Gastroesophageal sphincter (tissue), 4 donors: ENCODE measurements at places on chromosomes 5 and 9.

DNA sequence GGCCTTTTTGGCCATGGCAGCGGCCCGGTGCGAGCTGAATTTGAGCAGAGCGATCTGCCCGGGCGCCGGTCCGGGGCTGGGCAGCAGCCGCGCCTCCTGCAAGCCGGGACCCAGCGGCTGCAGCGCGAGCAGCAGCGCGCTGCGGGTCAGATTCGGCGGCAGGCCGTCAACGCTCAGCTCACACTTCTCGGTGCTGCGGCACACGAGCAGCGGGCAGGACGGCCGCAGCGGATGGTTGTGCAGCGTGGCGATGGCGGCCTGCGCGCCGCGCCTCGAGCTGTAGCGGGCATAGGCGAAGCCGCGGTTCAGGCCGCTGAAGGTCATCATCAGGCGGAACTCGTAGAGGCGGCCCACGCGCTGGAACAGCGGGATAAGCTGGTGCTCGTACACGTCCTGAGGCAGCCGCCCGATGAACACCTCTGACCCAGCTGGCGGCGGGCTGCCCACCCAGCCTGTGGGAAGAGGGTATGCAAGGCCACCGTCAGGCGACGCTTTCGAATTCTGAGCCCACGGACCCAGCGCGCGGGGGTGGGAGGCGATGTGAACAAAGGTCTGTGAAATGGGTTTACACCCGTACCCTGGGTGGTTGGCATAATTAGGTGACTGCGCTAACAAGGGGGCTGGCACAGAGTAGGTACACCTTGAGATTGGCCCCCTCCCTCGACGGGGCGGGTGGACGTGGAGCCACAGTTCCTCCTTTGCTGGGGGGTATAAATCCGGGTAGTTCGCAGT, 755 bp downstream of the DND1 start:
- H3K36me3 ChIP-seq = no peaks in the 10 kb centered on the region
- H3K4me1 ChIP-seq = peaks cover 12% of the 10 kb centered on the region
- ATAC-seq = no peak
- H3K27ac ChIP-seq = no peak overlapping the region
- no peaks in the 10 kb centered on the region for H3K27me3 ChIP-seq
- no peak overlapping the region for H3K4me3 ChIP-seq

GRCh38 chr5:160643616-160644240, 208.3 kb downstream of the ATP10B start:
- H3K4me3 ChIP-seq = no peak overlapping the region
- no peak for ATAC-seq
- H3K27me3 ChIP-seq = no peaks in the 10 kb centered on the region
- no peaks in the 10 kb centered on the region for H3K36me3 ChIP-seq

DNA sequence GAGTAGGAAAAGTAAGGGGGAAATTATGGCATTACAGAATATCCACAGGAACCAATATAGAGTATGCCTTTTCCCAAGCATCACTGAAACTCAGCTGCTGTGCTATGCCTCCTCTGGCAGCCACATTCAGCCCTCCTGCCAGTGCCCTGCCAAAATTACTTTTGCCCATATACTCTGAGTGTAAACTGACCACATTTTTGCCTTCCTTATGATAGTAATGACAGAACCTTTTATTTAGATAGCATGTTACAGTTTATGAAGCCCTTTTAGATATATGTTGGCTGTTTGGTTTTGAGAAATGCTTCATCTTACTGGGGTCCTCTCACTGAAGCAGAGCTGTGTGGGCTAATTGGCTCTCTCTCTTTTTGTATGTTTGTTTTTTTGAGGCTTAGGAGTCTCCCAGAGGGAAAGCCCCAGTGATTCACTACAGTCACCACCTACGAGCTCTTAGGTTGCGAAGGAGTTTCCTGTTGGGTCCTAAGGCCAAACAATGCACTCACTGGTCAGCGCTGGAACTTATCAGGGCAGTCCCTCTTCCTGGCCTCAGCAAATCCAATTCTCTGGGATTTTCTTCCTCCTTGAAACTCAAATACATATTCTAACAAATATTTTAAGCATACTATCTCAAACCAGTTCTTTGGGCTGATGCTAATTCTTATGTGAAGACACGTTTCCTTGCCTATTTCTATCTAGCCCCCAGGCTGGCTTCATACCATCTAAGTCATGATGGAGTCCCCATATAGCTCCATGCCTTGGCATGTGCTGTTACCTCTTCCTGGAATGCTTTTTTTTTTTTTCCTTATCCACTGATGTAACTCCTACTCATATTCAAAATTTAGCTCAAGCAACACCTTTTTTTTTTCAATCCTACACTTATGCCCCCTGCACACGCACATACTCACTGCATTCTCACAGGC, 3.7 kb downstream of the PHF24 start:
- no peak for ATAC-seq
- no peaks in the 10 kb centered on the region for H3K36me3 ChIP-seq
- H3K27ac ChIP-seq = no peak overlapping the region
- no peak overlapping the region for H3K4me3 ChIP-seq

- peaks cover 9% of the 10 kb centered on the region for H3K4me1 ChIP-seq
- H3K36me3 ChIP-seq = no peaks in the 10 kb centered on the region
- ATAC-seq = no peak
- no peaks in the 10 kb centered on the region for H3K27me3 ChIP-seq
These were observed 55.3 kb upstream of the GALNT10 start for GRCh38 chr5:154135125-154135817.

- H3K4me1 ChIP-seq = no peaks in the 10 kb centered on the region
- no peak overlapping the region for H3K4me3 ChIP-seq
- no peak for ATAC-seq
- H3K36me3 ChIP-seq = no peaks in the 10 kb centered on the region
These were observed 31.6 kb upstream of the ADAMTS2 start for GRCh38 chr5:179376701-179377420.
